ENCODE measurements at places on chromosomes 2 and 18.

DNA sequence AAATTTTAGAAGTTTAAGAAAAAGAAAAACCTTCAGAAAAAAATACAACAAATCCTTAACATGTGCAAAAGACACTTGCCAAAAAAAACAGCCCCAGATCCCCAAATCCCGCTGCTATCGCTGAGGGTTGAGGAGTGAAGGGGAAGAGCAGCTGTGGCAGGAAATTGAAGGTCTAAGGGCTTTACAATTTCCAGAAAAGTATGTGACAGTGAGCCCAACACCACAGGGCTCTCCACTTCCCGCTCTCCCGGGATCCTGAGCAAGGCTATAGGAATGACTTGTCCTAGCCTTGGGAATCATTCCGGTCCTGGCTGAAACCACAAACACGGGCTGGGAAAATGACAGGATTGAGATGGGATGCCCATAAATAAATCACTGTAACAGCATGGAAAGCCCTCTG is 191.4 kb downstream of the TMEM163 start:
- ATAC-seq: no peak

GRCh38 chr2:195934484-195934883 is 134.2 kb downstream of the DNAH7 start:
- ATAC-seq: no peak

GRCh38 chr2:222064286-222064685 is 234.5 kb downstream of the PAX3 start:
- no peak for ATAC-seq

- no peak for ATAC-seq
These were observed 84.5 kb downstream of the LONRF2 start for GRCh38 chr2:100237770-100238169.

- ATAC-seq: peak; percentile 88
These were observed 19.4 kb upstream of the PAX3 start for GRCh38 chr2:222318026-222318711.

GRCh38 chr2:97267411-97268074 is 154.6 kb downstream of the ANKRD36 start:
- ATAC-seq: no peak

GRCh38 chr2:64644458-64645382 is 9.0 kb downstream of the SERTAD2 start:
- ATAC-seq: peak; percentile 82

DNA sequence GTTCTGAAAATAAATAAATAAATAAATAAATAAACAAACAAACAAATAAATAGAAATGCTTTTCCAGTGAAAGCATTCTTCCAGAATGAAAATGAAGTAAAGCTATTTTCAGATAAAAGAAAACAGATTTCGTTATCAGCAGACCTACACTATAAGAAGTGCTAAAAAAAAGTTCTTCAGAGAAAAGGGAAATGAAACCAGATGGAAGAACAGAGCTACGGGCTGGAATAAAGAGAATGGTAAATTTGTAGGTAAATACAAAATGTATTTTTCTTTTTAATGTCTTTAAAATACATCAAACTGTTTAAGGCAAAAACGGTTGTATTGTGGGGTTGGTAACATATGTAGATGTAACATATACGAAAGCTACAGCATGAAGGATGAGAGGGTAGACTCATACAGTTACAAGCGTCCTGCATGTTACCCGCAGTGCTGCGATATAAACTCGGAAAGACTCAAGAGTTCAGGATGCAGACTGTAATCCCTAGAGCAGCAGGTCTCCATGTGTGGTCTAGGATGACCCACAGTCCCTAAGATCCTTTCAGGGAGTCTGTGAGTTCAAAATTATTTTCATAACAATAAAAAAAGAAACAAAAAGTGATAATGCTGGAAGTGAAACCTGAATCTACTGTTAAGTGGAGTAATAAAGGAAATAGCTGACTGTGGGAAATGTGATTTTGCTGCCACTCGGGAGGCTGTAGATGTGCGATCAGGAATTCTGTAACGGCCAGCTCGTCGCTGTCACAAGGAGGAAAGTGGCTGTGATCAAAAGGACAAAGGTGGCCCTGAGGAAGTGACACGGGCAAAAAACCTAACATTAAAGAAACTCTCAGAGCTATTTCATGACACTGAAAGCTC is 5.3 kb upstream of the RAB12 start:
- ATAC-seq: no peak

DNA sequence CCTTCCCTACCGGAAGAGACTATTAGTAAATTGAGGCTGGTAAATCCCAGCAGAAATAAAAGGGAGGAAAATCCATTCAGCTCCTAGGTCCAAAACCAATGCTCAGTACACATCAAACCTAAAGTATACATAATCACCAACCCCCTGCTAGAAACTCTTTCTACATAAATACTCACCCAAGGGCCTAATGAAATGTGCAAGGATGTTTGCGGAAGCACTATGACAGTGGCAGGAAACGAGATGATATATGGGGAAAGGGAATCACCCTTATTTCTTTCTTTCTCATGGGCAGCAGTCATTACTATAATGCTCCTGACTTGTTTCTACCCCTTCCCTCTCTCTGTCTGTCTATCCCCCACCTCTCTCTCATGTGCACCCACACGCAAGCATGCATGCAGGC is 1.3 kb upstream of the SCTR start:
- ATAC-seq: no peak

DNA sequence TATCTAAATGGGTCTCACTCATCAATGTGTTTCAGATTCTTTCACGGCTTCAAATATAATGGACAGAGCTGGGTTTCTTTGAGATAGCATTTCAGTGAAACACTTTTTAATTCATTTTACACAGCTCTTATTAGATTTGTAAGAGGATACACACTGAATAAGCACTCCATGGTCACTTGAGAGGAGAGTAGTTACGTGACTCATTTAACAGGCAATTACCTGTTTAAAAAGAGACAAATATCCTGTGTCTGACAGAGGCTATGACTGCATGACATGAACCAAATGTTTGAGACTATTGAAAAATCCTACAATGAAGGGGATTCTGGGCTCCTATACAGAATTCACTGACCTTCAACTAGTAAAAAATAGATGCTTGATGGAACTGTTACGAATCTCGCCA is 786.9 kb downstream of the EPHA4 start:
- no peak for ATAC-seq

- ATAC-seq: no peak
These were observed 333.3 kb downstream of the SLC8A1 start for GRCh38 chr2:40118622-40119021.

DNA sequence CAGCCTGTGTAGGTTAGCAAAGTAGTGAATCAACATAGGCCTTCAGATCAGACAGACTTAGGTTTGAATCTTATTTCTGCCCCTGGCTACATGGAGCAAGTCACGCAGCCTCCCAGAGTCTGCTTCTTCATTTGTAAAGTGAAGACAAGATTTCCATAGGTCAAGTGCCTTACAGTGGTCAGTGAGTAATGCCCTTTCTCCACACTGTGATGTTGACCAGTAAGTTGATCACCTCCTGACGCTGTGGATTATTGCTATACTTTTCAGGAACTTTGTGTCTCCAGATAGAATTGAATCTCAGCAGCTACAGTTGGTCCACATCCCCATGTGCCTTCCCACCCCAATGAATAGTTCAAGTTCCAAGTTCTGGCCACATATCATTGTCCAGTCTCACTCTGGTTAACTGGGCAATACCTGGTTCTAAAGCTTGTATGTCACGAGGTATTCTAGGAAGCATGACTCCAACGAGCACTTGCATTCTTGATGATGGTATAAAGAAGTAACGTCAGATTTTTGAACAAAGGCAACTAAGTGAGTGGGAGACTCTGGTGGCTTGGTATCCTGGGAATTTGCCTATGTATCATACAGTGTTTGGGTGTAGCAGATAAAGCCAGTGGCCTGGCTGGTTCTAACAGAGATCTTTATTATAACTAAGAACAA is 2.1 kb upstream of the CLIP4 start:
- ATAC-seq: no peak

GRCh38 chr18:72542984-72543356 is 1.2 kb downstream of the CBLN2 start:
- ATAC-seq: peak; percentile 27

GRCh38 chr18:62839874-62840713 is 124.8 kb downstream of the PHLPP1 start:
- no peak for ATAC-seq

- no peak for ATAC-seq
These were observed 34.6 kb downstream of the GULP1 start for GRCh38 chr2:188326290-188326668.

DNA sequence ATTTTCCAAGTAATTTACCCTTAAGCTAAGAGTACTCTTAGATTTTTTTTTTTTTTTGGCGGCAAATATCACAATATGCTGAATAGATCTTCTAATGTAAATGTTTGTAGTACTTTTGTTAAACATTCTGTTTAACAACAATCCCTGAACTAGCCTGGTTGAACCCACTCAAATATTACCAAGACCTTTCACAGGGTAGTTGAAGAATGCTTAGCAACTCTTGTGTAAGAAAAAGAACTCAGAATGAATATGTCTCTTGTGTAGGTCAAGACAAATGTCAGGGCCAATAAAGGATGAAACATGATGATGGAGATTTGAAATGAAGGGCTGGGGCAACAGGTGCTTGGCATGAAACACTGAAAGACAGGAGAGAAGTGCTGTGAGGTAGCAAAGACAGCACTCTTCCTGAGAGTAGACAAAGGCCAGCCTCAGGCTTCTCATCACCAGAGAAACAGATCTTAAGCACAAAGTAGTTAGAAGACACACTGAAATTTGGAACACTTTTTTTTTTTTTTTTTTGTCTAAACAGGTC is 597.3 kb downstream of the ERBB4 start:
- no peak for ATAC-seq

DNA sequence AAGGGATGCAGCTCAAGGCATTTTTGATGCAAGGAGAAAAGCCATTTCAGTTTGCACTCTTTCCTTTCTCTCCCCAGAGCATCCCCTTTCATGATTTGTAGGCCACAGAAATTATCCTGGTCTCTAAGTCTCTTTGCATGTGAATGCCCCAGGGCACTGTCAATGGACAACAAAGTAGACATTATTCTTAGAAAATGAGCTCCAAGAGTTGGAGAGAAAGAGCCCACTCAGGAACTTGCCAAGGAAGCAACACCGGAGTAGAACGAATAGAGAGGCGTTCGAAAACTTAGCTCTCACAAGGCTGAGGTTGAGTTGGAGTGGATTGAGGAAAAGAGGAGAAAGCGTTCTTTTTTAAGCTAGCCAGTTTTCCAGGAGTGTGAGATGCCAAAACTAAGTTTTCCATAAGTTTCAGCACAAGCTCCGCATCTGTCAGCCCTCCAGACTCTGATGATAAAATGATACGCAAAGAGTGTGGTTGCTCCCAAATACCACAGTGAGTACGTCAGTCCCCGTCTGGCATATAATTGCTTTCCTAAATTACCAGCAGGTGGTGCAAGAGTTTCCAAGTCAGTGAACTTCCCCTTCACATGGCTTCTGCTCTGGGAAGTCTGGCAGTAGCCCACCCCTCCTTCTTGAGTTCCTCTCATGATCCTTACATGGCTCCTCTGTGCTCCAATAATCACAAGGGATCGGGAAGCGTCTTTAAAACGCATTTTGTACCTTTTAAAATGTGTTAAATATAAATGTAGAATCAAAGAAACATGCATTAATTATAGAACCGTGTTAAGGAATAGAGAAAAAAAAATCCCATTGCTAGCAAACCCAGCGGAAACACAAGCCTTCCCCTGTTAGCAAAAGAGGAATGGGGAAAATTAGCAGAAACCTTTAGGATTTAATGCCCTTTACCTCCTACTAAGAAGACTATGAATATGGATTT is 1060.6 kb upstream of the FANCL start:
- ATAC-seq: peak; percentile 72

GRCh38 chr2:190843890-190844699 is 36.5 kb upstream of the GLS start:
- ATAC-seq: 0 out of 3 replicates have a peak, but pooled peaks have one; percentile 18

DNA sequence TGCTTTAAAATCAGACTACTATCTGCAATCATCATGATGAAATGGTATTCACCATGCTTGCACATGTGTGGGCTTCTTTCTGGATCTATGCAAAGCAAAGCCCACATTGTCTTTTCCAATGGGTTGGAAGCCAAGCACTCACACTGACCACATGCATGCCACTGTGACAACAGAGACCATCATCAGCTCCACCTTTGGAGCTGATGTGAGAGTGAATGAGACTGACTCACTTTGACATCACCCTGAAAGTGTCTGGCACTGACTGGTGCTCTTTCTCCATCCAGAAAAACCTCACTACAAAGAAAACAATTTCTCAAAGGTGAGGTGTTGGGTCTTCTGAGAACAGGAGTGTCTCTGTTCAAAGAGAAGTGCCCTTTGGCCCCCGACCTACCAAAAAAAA is 4.7 kb downstream of the MYO5B start:
- ATAC-seq: no peak

- ATAC-seq: peak; percentile 84
These were observed 993 bp downstream of the RBMS1 start for GRCh38 chr2:160492401-160493226.

DNA sequence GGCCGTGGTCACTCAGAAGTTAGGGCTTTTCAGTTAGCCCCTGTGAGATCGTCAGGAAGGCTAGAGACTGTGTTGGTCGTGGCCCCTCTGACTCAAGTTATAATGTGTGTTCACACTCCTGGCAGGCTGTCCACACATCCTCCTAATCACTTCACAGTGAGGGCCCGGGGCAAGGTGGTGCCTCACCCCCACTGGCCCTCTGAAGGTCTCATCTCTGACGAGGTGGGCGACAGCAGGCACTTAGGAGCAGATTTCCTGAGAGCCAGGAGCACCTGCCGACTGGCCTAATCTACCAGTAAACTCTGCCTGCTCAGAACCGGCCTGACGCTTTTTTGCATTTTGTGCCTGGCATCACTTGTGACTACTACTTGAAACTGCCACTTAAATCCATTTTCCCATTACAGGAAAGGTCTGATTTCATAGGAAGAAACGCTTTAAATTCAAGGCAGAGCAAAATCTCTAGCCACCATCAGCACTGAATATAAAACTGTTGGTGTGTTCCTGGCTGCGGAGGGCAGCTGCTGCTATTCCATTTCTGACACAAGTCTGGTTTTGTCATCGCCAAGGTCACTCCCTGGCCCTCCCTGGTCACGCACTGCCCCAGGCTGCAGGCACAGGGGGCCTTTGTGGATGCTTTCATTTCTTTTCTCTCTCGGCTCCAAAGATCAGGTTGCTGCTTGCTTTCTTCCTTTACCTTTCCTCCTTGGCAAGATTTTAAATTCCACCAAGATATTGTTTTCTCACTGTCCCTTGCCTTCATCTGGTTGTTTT is 48.0 kb downstream of the RAB12 start:
- ATAC-seq: no peak

DNA sequence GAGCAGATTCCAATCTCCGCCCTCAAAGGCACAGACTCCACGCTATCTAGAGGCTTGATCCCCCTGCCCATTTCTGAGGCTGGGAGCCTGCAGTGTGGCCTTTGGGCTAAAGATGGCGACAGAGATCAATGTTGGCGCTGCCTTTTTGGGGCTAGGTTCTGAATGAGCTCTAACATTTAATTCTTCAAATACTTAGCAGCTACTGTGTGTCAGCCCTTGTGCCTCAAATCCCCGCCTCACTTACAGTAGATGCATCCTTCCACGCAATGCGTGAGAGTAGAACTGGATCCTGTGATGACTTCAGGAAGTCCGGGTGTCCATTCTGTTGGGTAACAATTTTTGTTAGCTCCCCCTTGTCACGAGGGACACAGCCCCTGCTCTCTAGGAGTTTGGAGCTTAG is 12.4 kb downstream of the IL1F10 start:
- ATAC-seq: peak; percentile 86
